ENCODE measurements at places on chromosomes 5 and 9.

DNA sequence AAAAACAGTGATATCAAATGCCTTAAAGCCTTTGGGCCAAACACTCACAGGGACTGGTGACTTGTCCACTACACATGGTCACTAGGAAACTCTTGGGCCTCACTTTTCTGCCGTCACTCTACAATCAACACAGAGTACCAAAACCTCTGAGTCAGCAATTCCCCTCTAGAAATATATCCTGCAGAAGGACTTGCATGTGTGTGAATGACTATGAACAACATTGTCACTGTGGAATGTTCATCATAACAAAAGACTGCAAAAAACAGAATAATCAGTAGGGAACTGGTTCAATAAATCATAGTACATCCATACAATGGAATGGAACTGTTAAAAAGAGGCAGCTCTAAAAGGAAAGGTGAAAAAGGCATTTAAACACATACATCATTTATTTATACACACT lies 44.1 kb upstream of the SMU1 start:
- DNase-seq = no peak

DNA sequence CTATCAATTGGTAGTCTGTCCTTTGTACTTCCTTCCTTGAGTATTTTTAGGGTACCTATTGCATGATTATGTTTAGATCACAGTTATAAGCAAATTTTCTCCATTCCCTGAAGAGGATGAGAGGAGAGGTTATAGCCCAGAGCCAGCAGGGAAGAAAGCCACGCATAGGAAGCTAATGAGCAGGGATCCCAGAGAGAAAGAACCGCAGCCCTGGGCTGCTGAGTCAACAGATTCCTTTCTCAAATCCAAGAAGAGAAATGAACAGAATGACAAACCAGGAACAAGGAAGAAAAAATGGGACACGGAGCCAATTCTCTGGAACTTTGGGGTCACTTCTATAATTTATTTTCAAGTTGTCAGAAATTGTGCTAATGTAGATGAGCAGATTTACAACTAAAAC lies 284.5 kb downstream of the RFX3 start:
- DNase-seq = no peak

DNA sequence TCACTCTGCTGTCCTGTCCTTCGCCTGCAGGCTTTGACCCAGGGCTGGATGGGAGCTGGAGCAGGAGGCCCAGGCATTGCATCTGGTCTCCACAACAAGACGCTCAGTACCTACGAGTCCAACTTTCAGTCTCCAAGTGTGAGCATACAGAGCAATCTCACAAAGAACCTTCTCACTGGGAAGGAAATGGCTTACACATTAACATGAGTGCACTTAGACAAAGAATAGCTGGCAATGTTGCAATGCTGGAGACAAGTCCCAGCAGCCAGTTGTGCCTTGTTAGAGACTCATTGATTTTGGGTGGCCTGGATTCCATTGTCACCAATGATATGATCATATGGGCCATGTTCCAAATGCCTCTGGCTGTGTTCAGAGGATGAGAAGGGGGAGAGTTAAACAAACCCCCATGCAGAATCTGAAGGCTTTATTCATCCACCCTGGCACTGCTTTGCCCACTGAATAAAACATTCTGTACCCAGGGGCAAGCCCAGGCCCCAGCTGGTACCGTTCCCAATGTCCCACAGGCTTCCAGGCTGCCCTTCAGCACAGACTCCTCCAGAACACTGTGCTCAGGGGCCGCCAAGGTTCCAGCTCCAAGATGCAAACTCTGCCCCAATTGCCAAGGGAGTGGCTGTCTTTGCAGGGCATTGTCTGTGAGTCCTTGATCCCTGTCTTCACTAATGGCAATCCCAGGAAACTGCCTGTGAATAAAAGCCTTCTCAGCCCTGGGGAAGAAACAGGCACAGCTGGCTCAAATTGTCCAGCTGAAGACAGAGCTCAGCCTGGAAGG lies 185.5 kb downstream of the HSD17B3 start:
- no peak for DNase-seq

DNA sequence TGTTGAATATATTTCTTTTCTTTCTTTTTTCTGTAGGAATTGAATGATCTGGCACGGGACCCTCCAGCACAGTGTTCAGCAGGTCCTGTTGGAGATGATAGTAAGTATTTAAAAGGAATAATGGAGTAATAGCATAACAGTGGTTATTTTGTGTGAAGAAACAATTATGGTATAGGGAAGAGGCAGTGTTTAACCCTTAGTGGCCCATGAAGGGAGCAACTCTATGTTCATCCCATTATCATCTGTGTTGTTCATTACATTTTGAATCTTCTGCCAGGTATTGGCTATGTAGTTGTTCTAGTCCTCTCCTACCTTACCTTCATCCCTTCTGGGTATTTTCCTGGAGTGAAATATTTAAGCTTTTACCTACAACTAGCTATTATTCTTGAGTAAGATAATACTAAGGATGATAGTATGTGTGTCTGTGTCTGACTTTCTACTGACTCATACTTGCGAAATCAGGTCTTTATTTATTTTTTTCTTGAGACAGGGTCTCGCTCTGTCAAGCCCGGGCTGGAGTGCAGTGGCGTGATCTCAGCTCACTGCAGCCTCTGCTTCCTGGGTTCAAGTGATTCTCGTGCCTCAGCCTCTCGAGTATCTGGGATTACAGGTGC lies 39.3 kb downstream of the UBE2D2 start:
- DNase-seq = no peak

DNA sequence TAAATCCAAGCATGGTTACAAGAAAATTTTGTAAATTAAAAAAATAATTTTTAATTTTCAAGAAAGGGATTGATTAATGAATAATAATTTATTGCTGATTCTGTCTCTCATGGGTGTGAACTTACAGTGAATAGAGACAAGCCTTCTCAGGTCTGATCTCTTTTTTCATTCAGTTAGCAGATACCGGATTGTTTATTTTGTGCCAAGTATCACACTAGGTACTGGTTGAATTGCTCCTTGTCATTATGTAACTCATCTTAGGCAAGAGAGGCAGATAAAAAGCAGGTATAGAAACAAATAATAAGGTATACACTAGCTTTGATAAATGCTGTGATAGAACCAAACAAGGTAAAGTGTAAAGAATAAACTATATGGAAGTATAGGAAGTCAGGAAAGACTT lies 283.3 kb downstream of the PJA2 start:
- DNase-seq = no peak

DNA sequence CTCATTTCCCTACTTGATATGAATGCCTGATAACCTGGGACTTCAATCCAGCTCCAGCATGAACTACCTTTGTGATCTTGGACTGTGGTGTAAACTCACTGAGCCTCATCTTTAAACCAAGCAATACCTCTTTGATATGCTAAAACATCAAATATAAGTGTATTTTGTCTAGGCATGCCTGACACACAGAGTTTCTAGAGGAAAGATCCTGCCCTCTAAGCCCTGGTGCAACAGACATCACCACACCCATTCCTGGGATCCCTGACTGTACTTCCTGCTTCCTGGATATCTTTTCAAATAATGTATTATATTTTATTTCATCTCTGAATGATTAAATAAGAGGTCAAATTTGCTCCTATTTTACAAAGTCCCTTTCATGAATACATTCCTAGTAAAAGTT lies 55.8 kb downstream of the ANXA2R start:
- no peak for DNase-seq

DNA sequence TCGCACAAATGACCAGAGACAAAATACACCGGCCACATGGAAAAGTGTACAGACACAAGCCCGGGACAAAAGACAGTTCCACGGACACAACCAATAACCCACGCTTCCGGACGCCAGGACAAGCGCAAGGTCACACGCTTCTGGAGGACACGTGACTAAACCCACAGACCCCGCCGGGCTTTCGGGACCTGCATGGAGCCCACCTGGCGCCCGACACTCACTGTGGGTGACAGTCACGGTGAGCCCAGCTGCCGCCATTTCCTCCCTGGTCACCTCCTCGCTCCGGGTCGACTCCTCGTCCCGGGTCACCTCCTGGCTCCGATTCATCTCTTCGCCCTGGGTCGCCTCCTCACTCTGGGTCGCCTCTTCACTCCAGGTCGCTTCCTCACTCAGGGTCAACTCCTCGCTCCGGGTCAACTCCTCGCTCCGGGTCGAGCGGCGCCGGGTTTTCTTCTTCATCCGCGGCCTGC lies 470 bp downstream of the BAG1 start:
- DNase-seq = peak; percentile 44

GRCh38 chr5:80216753-80217596 lies 38.9 kb downstream of the SERINC5 start:
- DNase-seq = no peak

Data from NK-92 treated with Interleukin-12 subunit alpha and Interleukin-12 subunit beta, amount 100 ng/mL, for 24 hours (cell line).